ENCODE measurements at places on chromosomes 5 and 9. TPM values are rescaled to one million over a fixed set of nuclear protein-coding genes. Genes with fewer than 3 reads are reported as not detected.

DNA sequence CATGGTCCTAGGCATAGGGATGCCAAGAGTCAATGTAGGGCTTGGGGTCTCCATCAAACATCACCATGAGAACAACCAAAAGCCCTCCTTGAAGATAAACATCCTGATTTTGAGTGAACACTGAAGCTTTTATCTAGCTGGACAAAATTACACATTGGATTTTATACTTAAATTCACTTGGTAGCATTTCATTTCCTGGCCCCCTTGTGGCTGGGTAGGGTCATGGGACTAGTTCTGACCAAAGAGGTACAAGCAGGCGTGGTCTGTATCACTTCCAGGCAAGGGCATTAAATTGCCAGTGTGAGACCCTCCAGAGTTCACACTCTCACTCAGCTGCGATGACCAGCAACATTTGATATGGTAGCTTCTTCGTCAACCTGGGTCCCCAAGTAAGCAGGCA is 320.3 kb downstream of the ACTL7B start:
- no peak for DNase-seq

The TRPM6 gene
- 0.19 TPM for total RNA-seq

DNA sequence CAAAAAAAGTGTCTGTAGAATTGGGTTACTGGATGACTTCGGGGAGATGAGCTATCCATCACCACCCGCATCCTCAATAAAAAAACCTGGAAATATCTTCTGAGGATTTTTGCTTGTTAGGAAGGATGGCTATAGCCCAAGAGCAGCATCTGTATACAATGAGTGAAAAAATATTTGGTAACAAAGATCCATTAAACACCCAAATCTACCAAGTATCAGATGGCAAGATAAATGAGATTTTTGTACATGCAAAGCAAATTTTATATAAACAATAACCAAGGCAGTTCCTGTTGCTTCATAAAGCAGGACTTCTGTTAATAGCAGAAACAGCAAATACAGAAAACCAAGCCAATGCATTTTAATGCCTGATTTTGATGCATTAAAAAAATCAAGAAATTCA is 166.6 kb downstream of the SLC28A3 start:
- no peak for DNase-seq

The NRG2 gene
- total RNA-seq, result 0.39 TPM

The UNC13B gene
- total RNA-seq, result 38.9 TPM

The PCDHB11 gene
- 0.58 TPM for total RNA-seq

DNA sequence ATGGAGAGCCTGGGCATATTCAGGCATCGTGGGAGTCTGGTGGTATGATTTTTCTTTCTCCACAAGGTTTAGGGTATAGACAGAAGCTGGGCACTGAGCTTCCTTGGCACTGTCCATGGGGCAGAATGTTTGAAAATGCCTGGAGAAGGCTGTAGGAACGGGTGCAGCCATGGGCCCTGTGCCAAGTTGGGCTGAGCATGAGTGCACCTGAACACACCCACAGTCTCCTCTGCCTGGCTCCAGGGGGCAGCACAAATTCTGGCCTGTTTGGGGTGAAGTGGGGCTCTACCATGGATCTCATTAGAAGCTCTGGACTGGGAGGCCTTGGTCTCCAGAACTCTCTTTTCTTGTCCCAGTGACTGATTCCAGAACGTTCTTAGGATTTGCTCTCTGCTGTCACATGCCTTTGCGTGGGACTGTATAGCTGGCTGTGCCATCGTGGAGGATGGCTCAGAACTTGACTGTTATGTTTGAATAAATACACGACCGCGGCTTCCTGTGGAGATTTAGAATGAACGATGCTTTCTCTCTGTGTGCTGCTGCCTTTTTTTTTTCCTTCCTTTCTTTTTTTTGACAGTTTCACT is 229.8 kb downstream of the FANCC start:
- no peak for DNase-seq

GRCh38 chr5:154829589-154830218 is 20.7 kb downstream of the FAXDC2 start:
- no peak for DNase-seq

The SLCO6A1 gene
- total RNA-seq, result not detected

The ADAMTS19 gene
- under 0.01 TPM for total RNA-seq

- DNase-seq, result no peak
Observed at GRCh38 chr5:111762895-111763294, 5.9 kb upstream of the NREP start.

DNA sequence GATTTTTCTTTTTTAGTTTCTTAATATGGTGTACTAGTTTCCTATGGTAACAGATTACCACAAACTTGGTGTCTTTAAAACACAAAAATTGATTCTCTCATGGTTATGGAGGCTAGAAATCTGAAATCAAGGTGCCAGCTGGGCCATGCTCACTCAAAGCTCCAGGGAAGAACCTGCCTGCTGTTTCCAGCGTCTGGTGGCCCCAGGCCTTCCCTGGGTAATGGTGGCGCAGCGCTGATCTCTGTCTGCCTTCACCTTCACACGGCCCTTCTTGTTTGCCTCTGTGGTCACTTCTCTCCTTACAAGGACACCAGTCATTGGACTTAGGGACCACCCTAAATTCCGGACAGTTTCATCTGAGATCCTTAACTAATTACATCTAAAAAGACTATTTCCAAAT is 70.5 kb upstream of the GFPT2 start:
- no peak for DNase-seq

DNA sequence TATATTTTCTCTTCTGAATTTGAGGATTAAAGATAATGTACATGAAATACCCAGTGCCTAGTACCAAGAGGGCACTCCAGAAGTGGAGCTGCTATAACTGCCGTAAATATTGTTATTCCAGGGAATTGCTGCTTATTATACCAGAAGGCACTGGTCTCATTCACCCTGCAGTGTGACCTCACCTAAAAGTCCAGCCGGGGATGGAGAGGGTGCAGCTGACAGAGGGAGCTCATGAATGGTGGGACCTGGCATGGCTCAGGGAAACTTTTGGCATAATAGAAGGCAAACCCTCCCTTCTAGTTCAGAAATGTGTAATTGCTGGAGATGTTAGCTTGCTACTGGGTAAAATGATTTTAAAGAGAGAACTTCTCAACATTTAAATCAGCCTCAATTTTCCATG is 108.5 kb downstream of the MVB12B start:
- DNase-seq, result no peak

The TMEM252 gene
- not detected for total RNA-seq

DNA sequence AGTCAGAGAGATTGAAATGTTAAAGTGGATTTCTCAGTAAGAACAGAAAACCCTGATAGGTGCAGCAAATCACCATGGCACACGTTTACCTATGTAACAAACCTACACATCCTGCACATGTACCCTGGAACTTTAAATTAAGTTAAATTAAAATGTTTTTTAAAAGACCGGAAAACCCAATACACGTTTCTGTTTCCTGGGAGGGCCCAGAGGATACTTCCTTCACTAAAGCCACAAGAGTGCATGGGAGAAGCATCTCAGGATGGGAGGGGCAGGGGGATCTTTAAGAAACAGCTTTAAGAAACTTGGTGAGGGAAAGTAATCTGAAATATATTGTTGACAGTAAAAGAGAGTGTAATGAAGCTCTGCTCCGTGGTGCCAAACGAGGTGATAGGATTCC is 164.7 kb upstream of the PTGER4 start:
- no peak for DNase-seq

DNA sequence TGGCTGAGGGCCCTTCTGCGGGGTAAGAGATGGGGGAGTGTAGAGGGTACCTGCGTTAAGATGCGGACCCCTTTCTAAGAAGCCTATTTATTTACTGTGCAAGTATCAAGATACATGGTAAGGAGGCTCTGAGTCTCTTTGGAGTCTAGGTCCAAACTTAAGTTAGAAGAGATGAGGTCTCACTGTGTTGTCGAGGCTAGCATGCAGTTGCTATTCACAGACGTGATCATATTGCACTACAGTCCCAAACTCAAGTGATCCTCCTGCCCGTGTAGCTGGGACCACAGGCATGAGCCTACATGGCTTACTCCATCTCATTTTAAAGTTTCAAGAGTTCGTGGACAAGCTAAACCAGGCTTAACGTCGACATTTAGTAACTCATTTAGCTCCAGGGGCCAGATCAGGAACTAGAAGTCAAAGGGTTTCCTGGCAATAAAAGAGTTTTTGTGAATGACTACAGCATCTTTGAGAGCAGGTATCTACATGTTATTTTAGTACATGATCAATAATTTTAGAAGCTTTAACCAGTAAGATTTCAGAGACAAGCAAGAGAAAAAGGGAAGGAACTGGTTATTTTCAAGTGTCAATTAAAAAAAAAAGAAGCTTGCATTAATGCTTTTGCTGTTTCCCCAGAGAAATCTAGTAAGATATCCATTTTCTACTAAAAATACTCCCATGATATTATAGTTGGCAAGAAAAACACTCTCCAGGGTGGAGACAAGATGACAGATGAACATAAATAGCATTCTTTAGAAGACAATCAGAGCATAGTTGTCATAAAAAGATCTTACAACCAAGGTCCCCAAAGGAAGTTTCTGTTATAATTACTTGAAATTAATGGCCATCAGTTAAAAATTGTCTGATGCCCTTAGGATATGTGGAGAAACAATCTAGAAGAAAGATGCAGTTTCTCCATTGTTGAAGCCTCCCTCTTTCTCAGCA is 141.3 kb downstream of the SCAMP1 start:
- DNase-seq, result no peak

The EIF4E1B gene
- not detected for total RNA-seq

DNA sequence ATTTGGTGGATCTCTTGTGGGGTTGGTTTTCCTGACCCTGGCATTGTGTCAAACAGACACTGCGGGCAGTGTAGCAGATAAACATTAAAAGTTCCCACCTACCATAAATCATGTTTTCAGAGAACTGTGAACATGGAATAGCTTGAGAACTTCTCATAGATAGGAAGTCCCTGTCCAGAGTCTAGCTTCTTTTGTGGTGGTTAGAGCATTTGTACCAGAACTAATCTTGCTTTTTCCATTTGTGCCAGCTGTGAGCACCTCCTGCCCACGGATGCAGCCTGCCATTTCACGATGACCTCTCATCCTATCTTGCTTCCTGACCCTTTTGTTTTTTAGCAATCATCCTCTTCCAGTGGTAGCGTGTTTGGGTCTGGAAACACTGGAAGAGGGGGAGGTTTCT is 61.4 kb downstream of the FAM78A start:
- DNase-seq, result no peak

DNA sequence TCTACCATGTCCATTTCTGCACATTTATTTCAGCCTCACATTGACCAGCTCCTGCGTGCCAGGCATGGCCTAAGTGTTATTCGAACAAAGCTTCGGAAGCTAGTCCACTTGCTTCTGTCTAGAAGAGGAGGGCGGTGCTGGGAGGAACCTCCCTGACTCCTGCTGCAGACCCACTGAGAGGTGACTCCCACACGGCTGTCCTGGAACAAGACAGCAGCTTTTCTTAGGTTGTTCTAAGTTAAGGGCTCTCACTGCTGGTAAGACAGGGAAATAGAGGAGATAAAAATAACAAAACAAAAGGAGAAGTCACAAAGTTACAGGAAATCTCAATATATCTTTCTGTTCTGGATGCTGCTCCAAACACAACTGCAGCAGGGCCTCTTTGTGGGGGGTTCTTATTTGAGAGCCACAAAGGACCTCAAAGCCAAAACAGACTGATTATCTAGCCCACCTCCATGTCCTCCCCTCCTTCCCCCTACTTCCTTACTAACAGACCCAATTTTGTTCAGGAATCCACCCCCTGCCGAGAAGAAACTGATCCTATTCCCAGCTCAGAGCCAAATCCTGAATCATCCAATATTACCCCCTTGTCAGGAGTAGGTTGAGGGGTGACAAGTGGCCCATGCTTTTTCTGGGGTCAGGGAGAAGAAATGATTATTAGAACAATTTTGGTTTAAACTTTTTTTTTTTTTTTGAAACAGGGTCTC is 28.4 kb upstream of the KCNIP1 start:
- no peak for DNase-seq

- DNase-seq, result peak; percentile 14
Observed at GRCh38 chr5:98397081-98397480, 376.4 kb upstream of the RGMB start.

The SLIT3 gene
- 7.4 TPM for total RNA-seq

- DNase-seq, result no peak
Observed at GRCh38 chr9:87569008-87569509, 71.4 kb downstream of the DAPK1 start.

- DNase-seq, result no peak
Observed at GRCh38 chr9:113633782-113634595, 170.5 kb downstream of the RGS3 start.

GRCh38 chr5:163548649-163549048 is 43.2 kb downstream of the MAT2B start:
- DNase-seq, result no peak

The FNIP1 gene
- total RNA-seq, result 26.4 TPM

The PCDHGB6 gene
- 6.2 TPM for total RNA-seq

GRCh38 chr5:181182651-181183050 is 22.3 kb downstream of the TRIM7 start:
- DNase-seq, result no peak

GRCh38 chr9:137150617-137151457 is 11.9 kb downstream of the GRIN1 start:
- no peak for DNase-seq
